ENCODE measurements at places on chromosomes 11 and 22. TPM values are rescaled to one million over a fixed set of nuclear protein-coding genes. Genes with fewer than 3 reads are reported as not detected.
A peak's percentile ranks its signal among the peaks of the same experiment; 100 is the strongest.

DNA sequence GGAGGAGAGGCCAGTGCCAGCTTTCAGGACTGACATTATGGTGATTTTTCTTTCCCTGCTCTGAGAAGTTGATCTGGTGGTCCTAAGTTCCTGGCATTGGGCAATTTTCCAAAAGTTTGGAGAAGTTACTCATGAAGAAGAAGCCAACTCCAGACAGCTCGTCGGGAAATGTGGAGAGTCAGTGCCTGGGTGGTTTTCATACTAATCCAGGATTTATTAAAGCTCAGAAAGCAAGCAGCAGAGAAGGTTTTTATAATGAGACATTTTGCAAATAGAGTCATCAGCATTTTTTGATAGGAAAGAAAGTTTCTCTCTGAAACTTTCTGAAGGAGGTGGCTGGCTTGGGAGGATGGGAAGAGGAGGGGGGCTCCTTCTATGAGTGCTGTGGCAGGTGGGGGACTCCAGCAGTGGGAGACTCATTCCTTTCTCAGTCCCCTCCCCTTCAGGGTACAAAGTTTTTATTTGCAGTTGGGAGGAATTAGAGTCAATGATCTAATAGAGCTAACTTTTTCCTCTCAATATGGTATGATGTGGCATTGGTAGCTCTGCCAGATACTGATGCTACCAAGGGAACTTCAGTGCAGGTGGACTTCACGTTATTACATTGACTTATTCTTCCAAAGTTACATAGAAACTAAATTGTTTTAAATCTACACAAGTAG is 55.4 kb downstream of the LIF start:
- DNase-seq, result no peak

DNA sequence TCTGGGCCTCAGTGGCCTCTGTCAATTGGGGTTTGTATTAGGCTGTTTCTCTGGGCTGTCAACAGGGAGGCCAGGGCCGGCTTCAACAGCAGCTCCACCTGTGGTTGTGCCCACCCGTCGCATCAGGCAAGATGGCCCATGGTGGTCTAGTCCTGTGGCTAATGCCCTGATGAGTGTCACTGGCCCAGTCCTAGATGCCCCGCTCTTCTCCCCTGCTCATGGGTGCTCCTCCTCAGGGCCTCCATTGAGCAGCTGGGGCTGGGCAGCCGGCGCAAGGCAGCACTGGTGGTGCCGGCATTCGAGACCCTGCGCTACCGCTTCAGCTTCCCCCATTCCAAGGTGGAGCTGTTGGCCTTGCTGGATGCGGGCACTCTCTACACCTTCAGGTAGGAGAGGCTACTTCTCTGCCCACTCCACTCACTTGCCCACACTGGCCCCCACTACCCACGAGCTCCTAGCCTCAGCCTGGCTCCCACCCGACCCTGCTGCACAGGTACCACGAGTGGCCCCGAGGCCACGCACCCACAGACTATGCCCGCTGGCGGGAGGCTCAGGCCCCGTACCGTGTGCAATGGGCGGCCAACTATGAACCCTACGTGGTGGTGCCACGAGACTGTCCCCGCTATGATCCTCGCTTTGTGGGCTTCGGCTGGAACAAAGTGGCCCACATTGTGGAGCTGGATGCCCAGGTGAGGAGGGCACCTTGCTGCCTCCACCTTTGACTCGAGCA is 5.4 kb downstream of the LARGE2 start:
- DNase-seq, result no peak

DNA sequence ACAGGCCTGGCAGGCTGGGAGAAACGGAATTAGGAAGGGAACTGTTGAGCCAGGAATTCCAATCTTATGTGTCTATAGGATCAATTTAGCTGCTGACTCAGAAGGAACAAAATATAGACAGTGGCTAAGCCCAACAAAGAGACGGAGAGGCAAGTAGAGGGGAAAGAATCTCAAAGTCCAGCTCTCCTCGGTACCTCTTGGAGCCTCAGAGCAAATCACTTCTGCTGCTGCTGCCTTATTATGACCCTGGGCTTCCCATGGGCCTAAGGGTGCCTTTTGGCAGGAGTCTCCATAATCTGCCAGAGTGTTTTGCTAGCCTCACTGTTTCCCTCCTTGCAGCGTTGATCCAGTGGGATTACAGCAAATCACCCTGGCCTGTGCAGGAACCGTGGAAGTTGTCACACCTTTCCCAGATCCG is 31.7 kb downstream of the PAX6 start:
- DNase-seq, result peak; percentile 51

GRCh38 chr22:49307870-49308269 is 519.8 kb downstream of the BRD1 start:
- DNase-seq, result no peak

DNA sequence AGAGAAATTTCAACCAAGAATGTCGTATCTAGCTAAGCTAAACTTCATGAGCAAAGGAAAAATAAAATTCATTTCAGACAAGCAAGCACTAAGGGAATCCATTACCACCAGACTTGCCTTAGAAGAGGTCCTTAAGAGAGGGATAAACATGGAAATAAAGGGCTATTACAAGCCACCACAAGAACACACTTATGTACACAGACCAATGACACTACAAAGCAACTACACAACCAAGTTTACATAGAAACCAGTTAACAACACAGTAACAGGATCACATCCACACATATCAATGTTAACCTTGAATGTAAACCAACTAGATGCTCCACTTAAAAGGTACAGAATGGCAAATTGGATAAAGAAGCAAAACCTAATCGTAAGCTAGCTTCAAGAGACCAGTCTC is 38.0 kb downstream of the TMEM123 start:
- DNase-seq, result no peak

DNA sequence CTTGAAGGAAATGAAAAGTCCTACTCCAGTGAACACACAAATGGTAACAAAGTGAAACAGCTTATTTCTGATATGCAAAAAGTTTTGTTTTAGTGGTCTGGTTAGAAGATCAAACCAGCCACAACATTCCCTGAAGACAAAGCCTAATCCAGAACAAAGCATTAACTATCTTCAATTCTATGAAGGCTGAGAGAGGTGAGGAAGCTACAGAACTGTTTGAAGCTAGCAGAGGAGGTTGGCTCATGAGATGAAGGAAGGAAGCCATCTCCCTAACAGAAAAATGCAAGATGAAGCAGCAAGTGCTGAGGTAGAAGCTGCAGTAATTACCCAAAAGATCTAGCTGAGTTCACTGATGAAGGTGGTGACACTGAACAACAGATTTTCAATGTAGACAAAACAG is 168.4 kb downstream of the IGLL1 start:
- DNase-seq, result no peak

- DNase-seq, result peak; percentile 60
Observed at GRCh38 chr22:19291580-19292457, at the start of gene CLTCL1. CLTCL1 (minus strand) TSS chr22:19291719; CDS start chr22:19291641, 78 bp downstream.

DNA sequence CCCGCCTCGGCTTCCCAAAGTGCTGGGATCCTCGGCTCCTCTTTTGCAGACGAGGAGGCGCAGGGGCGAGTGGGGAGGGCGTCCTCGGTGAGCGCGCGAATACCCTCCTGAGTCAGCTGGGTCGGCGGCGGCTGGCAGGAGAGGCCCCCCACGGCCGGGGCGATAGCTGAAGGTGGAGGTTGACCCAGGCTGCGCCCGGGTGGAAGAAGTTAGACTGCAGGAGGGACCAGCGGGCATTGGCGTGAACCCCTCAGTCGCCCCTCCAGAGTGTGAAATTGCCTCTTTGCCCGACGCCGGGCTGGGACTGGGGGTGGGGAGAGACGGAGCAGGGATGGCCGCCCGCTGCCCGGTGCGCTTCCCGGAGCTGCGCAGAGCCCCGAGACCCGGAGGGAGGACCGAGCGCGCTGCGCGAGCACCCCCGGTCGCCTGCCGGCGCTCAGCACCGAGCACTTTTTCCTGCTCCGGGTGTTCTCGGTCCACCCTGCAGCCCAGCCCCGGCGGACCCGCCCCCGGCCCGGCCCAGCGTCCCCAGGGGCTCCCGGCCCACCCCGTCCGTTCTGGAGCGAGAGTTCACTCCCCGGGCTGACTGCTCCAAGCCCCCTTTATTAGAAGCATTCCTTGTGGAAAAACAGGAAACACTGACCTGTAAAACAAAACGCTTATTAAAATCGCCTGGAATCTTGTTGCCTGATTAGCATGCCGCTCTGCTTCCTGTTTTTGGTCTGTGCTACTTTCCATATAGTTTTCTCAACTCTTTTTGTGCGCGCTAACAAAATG is 13.7 kb upstream of the CPT1A start:
- peak; percentile 48 for DNase-seq

- DNase-seq, result no peak
Observed at GRCh38 chr11:122743097-122743741, 87.7 kb downstream of the UBASH3B start.

GRCh38 chr11:92711926-92712325 is 257.5 kb upstream of the MTNR1B start:
- no peak for DNase-seq

GRCh38 chr22:46172522-46173110 is 22.3 kb downstream of the PPARA start:
- no peak for DNase-seq

- DNase-seq, result no peak
Observed at GRCh38 chr11:37811349-37811748, 1213.3 kb upstream of the RAG2 start.

DNA sequence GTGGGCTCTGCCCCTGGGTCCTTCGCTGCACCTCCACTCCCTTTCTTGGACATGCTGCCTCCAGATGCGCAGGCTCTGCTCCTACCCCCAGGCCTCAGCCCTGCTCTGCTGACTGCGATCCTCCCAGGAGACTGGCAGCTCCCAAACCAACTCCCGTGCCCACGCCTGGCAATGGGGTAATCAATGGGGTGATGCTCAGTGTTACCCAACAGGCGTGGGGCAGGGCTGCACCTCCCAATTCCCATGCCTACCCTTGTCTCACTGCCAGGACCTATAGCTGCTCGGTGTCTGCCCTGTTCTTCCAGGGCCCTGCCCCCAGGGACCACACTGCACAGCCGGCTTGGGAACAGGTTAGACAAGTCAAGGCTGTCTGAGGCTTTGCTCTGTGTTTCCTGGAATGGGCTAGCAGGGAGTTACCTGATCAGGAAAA is at the start of gene ALDH3B2:
Gene ALDH3B2 (minus strand): TSS at position 182 of the 430 bp plus-strand sequence. CDS start 7,688 bp downstream, outside the sequence.
- DNase-seq, result no peak

DNA sequence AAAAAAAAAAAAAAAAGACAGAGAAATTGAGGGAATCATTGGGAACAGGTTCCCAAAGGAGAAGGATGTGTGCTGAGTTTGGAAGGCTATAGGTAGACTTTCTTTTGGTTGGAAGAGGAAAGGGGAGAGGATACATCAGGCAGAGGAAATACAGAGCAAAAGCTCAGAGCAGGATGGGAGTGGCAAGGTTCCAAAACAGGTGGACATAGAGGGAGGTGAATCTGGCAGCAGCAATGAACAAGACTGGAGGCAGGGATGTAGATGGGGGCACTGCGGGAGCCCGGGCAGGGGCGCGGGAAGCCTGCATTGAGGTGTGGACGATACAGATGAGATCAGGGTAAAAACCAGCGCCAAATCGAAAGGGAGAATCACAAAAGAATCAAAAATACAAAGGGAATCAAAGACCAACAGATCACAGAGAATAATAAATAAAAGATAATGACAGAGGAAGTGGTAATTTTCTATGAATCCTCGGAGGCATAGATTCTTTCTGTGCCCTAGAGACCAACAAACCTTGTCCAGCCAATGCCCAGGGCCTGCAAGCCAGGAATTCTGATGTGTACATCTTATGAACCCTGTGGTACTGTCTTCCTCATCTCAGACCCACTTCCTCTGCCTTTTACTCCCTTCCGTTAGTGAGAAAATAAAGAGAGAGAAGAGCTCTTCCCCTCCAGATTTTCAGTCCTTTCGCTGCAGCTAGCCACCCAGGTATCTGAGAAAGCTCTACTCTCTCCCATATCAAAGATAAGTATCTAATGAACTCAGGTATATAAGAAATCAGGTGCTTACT is 70.3 kb downstream of the SLC1A2 start:
- DNase-seq, result no peak

- no peak for DNase-seq
Observed at GRCh38 chr11:78469896-78470295, 52.3 kb upstream of the GAB2 start.

- peak; percentile 18 for DNase-seq
Observed at GRCh38 chr11:28903716-28904115, 795.5 kb downstream of the METTL15 start.

DNA sequence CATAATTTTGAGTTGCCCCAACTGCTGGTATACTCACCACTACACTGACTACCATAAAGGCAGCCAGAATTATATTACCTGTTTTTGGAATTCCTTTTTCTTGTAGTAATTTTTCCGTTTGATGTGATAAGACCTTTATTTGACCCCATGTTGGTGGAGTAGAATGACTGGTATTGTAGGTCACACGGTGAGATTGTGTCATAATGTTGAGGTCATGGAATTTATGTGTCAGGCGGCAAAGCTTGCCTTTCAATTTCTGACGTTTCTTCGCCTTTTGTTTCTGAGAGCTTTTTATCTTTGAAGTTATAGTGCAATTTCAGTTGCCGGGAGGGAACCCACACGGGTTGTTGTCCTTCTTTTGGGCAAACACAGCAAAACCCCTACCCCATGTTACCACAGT is 13.0 kb downstream of the OR52K1 start:
- DNase-seq, result no peak

DNA sequence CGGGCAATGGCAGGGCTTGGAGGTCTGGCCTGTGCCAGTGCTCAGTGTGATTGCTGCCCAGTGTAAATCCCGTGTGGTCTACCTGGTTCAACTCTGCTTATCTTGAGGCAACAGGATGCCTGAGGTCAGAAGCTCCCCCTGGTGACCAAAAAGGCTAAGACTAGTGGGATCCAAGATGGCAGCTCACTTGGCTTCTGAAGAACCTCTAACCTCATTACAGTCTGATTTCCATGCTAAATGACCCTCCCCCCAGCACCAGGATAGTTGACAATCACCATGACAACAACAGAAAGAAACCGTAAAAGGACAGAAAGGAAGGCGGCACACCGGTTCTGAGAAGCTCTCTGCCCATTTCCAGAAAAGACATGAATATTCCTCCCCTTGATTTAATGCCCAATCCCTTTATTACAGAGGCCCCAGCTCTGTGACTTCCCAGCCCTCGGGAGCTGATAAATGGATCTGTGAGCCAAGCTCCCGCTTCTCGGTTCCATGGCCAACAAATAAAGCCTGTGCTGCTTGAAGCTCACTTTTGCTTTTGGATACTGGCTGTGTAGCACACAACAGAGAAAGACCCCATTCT is 398.4 kb downstream of the CTTN start:
- DNase-seq, result no peak

GRCh38 chr11:2652333-2653197 is 47.2 kb downstream of the KCNQ1OT1 start:
- DNase-seq, result no peak

GRCh38 chr11:24153337-24153736 is 343.5 kb upstream of the LUZP2 start:
- no peak for DNase-seq

GRCh38 chr11:106585061-106585460 is 433.2 kb downstream of the GUCY1A2 start:
- peak; percentile 62 for DNase-seq

RIN1 gene
- 38.8 TPM for total RNA-seq

FXYD2 gene
- not detected for total RNA-seq

KCNJ4 gene
- total RNA-seq, result not detected

SPECC1L gene
- total RNA-seq, result 14.0 TPM

RAG2 gene
- not detected for total RNA-seq

APOBEC3B gene
- total RNA-seq, result 19.6 TPM

ZNRD2 gene
- 98.0 TPM for total RNA-seq

KRTAP5-2 gene
- total RNA-seq, result not detected

SF3B2 gene
- total RNA-seq, result 198 TPM

INS gene
- not detected for total RNA-seq

OR4D11 gene
- total RNA-seq, result not detected

TENM4 gene
- 27.8 TPM for total RNA-seq

NLRP14 gene
- total RNA-seq, result 0.12 TPM

RASSF10 gene
- 0.12 TPM for total RNA-seq

C11orf42 gene
- total RNA-seq, result not detected

Data from RPMI7951 (cell line).